GM12892 (cell line): ENCODE measurements at places on chromosomes 3 and 15.

GRCh38 chr3:137047240-137047639, 89.5 kb downstream of the IL20RB start:
- DNase-seq: no peak

DNA sequence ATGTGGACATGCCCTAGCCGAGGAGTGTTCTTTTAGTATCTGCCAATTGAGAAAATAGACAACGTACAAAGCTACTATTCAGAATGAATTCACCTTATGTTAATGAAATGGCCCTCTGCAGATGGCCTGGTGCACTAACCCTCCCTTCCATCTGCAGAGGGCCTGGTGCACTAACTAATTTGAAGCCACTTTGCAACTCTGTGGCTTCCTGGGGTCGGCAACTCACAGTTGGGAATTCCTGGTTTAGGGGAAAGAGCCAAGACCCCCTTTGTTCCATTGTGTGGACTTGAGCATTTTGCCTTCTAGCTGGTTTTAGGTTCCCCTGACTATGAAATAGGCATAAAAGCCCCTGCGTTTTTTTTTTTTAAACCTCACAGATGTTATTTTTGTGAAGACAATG, 204.3 kb upstream of the UBE3A start:
- DNase-seq: no peak

- DNase-seq: no peak
Measured at GRCh38 chr15:78841376-78841706, 30.1 kb upstream of the ADAMTS7 start.

- peak; percentile 96 for DNase-seq
Measured at GRCh38 chr3:58008141-58009025, at the start of gene FLNB. FLNB (plus strand) TSS chr3:58008422; CDS start chr3:58008565, 143 bp downstream.

GRCh38 chr3:13045904-13046568, 27.2 kb downstream of the IQSEC1 start:
- peak; percentile 73 for DNase-seq

DNA sequence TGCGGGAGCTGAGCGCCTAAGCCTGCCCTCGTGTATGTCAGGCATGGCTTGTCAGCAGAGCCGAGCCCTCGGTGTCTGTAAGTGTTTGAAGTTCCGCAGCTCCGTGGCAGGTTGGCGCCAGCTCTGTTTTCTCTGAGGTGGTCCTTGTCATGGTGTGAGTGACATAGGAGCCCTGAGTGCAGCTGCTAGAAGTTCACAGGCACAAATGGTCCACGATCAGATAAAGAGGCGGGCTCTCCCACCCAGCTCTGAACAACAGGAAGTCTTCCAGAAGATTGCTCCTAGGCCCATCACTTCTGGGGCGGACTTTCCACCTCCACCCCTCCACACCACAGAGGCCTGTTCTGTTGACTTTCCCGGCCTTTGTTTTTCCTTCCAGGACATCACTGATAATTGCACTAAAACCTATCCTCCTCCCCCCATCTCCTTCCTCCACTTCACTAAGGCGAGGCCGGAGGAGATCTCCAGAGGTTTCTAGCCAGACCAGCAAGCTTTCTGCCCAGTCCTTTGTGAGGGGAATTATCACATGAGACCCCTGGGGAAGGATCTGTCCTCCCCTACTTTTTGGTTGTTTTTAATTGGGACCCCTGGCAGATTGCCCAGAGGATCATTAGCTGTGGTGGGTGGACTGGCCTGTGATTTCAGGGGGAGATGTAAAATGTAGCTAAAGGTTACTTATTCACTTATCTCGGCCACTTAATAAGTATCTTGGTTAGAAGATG, 19.9 kb downstream of the ITPR1 start:
- DNase-seq: no peak

- peak; percentile 7 for DNase-seq
Measured at GRCh38 chr15:73959012-73959581, 32.8 kb downstream of the LOXL1 start.

GRCh38 chr3:118968111-118968510, 66.5 kb downstream of the IGSF11 start:
- no peak for DNase-seq

DNA sequence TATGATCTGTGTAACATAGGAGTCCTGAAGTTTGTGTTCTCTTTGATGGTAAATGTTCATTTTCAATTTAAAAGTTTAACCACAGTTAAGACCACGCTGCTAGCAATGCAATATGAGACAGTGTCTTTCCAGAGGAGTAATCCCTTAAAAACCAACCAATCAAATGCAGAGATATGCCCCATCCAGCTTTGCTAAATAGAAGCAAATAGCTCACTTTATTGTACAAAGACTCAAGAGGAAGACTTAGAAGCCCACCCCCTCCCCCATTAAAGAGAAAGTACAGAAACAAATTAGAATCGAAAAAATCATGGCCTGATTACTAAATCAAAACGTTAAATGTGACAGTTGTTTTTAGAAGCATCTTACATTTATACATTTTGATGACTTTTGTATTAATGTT, 2.1 kb upstream of the ANP32A start:
- DNase-seq: no peak

- no peak for DNase-seq
Measured at GRCh38 chr3:114221165-114221880, 16.1 kb downstream of the ZNF80 start.

GRCh38 chr3:50173685-50174516, 17.5 kb upstream of the GNAT1 start:
- no peak for DNase-seq

- no peak for DNase-seq
Measured at GRCh38 chr3:152319831-152320617, 51.3 kb downstream of the MBNL1 start.

DNA sequence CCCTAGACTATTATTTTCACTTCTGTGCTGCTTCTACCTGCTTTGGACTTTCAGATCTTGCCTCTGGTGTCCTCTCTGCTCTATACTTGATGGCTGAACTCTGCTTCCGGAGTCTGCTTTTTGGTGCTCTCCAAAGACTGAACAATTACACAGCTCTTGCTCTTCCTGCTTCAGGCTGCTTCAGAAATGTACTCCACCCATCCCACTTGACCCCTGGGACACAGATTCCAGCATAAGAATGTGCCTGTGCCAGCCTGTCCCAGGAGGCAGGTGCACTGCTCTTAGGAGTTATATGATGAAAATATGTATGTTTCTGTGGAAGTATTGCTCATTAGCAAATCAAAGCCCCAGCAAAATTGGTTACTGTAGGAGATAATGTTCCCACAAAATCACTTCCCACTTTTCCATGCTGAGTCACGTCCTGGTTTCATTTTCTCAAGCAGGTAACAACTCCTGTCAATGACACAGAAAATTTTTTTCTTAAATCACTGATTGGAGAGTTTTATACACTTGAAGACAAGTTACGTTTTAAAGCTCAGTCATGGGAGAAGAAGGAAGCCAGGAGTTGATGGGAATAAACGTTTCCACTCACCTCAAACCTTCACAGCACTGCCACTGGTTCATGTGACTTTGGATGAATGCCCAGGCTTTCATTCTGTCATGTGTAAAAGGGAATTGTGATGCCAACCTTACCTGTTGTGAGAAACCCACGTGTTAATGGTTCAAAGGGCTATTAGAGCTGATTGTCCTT, 239.4 kb upstream of the ZPLD1 start:
- DNase-seq: no peak

- no peak for DNase-seq
Measured at GRCh38 chr3:133991209-133991608, 38.5 kb downstream of the SLCO2A1 start.

- DNase-seq: no peak
Measured at GRCh38 chr3:106514431-106514830, 645.6 kb upstream of the CBLB start.

GRCh38 chr3:23252122-23252521, 49.0 kb downstream of the UBE2E2 start:
- no peak for DNase-seq

- DNase-seq: no peak
Measured at GRCh38 chr3:123602325-123602724, 17.5 kb upstream of the HACD2 start.

DNA sequence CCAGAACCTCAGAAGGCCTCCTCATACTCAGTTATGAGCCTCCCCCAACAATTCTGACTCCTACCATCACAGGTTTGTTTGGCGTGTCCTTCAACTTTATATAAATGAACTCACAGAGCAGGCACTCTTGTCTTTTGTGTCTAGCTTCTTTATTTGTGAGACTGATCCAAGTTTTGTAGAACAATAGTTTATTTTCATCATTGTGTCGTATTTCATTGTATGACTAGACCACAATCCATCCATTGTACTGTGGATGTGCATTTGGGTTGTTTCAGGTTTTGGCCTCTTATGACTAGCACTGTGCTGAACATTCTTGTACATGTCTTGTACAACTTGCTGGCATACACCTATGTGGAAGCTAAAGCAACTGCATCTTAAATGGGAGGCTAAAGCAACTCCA, 292.8 kb upstream of the LYSMD4 start:
- DNase-seq: no peak

GRCh38 chr3:62201438-62202035, 171.8 kb downstream of the FEZF2 start:
- DNase-seq: no peak
